ENCODE measurements at places on chromosomes 1 and 21.
A peak's percentile ranks its signal among the peaks of the same experiment; 100 is the strongest.

GRCh38 chr21:33391656-33392055, 11.6 kb upstream of the IFNGR2 start:
- no peak for DNase-seq

GRCh38 chr1:209875515-209875914, 47.7 kb downstream of the UTP25 start:
- DNase-seq = peak; percentile 79

GRCh38 chr21:44949779-44950198, 10.0 kb downstream of the SLX9 start:
- DNase-seq = peak; percentile 96

DNA sequence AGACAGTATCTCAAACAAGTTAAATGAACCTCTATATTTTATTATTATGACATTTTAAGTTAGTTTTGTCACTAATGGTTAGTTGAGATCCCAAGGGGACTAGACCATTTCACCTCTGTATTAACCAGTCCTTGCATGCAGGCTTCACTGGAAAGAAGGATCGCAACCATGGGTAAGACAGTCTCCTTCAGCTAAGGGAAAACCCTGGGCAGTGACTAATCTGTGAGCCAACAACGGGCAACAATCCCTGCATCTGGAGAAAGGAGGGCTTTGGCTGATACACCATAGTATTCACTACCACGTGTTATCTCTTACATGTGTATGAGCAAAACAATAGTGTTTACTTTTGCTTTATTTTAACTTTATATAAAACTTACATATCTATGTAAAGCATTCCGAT, 708.8 kb upstream of the CHRM3 start:
- DNase-seq = no peak

- peak; percentile 49 for DNase-seq
Measured at GRCh38 chr1:85580872-85581801, 576 bp downstream of the CCN1 start.

DNA sequence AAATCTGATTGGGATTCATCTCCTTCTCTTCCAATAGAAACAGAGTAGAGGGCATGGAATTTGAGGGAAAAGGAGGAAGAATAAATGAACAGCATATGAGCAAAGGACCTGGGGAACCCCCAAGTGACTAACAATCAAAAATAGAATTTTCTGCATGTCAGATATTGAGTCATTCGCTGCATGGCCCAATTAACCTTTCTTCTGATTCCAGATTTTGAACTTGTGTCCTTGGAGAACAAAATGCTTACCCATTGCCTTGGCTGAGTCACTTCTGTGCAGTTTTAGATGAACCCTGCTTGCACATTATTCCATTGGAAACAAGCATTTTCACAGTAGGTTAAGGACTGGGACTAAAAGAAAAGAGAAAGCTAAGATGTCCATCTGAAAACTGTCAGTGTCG, 390.5 kb downstream of the ST6GALNAC3 start:
- DNase-seq = no peak

GRCh38 chr1:56676571-56677035, 31.5 kb downstream of the PRKAA2 start:
- no peak for DNase-seq

All from T47D (cell line).